ENCODE measurements at places on chromosomes 7 and 10. TPM values are rescaled to one million over a fixed set of nuclear protein-coding genes. Genes with fewer than 3 reads are reported as not detected.

DNA sequence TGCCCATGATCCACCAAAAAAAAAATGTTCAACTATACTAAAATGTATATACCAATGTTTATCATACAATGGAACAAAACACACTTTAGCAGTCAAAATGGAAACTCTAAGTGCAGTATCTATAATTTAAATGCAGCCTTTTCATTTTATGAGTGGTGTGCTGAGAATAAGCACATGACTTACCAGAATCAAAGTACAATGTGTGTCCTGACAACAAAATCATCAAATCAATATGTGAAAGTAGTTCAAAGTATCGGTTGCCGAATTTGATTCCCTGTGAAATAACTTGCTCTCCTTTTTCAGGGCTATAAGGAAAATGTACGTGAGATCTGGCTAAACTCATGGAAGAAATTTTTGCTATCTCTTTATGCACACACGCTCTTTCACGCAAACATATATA lies 16.9 kb upstream of the KIF5B start:
- DNase-seq: no peak

- no peak for DNase-seq
Measured at GRCh38 chr7:72405418-72405817, 6.7 kb downstream of the CALN1 start.

Gene PPP1R9A
- not detected for polyA plus RNA-seq

Gene ANLN
- polyA plus RNA-seq: 0.53 TPM

GRCh38 chr7:158263110-158263963 lies 324.3 kb downstream of the PTPRN2 start:
- DNase-seq: no peak

DNA sequence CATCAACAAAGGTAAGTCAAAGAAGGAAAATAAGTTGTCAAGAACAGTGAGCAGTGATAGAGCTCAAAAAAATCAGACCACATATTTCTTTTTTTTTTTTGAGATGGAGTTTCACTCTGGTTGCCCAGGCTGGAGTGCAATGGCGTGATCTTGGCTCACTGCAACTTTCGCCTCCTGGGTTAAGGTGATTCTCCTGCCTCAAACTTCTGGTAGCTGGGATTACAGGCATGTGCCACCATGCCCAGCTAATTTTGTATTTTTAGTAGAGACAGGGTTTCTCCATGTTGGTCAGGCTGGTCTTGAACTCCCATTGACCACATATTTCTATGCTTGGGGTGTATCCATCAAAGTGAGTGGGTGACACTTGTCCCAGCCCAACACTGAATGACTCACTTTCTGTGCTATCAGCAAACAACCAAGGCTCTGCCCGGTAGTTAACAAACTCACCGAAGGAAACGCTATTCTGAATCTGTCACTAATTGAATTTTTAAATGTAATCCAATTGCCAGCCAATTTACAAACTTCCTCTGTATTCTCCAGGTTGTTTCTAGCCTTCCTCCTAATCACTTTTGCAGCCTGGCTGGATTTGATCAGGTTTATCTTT lies 19.6 kb upstream of the SMNDC1 start:
- no peak for DNase-seq
